ENCODE measurements at places on chromosomes 5 and 9.

DNA sequence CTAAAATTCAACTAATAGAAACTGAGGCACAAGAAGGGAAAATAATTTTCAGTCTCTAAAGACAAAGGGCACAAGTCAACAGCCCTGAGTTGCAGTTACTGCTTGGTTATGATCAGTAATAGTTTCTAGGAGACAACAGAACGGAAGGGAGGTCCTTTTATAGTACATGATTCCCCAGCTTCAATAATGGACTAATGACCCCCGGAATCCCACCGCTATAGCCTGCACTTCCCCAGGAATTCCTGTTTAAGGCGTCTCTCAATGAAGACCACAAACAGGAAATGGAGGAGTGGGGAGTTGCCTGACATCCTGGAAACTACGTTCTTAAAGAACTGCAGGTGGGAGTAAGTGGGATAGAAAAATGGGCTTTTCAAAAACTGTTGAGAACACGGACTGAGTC is 60.6 kb downstream of the DIAPH1 start:
- no peak for DNase-seq

GRCh38 chr5:172584638-172585037 is 56.4 kb upstream of the NEURL1B start:
- no peak for DNase-seq

GRCh38 chr9:116345393-116345792 is 191.8 kb downstream of the PAPPA start:
- no peak for DNase-seq

DNA sequence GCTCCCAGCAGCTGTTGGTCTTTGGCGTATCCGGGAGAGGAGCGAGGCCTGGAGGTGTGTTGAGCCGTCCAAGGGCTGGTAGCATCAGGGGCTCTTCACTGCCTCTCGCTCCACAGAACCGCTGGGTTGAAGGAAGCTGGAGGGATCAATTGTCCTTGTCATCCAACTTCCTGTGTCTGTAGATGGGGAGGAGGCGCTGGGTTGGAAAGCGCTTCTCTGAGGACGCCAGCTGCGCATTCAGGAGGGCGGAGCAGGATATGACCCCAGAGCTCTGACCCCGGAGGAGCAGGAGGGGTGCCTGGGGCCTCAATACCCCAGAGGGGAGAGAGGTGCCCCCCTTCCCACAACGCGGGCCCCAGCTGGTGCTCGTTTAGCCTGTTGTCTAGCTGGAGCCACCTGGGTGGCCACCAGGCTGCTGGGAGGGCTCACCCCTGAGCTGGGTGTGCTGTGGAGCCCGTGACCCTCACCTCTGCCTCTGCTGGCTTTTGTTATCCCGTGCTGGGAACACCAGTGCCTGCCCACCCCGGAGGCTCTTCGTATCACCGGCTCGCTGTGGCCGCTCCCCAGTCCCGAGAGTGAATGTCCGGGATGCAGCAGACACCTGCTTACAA is 2.0 kb upstream of the DBH start:
- no peak for DNase-seq

DNA sequence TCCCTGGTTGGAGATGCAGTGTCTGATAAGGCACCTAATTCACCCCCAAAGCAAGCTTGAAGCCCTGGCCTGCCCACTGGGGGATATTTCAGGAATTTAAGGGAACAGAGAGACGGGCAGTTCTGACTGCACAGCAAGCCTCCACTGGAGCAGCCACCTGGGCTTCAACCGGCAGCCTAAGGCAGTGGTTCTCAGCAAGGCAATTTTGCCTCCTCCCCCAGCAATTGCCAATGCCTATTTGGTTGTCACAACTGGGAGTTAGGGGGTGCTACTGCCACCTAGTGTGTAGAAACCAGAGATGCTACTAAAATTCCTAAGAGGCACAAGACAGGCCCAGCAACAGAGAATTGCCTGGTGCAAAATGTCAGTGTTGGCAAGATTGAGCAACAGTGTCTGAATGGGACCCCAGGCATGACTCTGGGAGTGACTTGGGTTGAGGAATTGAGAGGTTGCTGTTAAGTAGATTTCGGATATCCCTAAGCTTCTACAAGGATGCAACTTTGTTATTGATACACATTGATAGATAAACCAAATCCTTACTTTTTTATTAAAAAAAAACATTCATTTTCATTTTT is 58.7 kb upstream of the CTSL start:
- no peak for DNase-seq

DNA sequence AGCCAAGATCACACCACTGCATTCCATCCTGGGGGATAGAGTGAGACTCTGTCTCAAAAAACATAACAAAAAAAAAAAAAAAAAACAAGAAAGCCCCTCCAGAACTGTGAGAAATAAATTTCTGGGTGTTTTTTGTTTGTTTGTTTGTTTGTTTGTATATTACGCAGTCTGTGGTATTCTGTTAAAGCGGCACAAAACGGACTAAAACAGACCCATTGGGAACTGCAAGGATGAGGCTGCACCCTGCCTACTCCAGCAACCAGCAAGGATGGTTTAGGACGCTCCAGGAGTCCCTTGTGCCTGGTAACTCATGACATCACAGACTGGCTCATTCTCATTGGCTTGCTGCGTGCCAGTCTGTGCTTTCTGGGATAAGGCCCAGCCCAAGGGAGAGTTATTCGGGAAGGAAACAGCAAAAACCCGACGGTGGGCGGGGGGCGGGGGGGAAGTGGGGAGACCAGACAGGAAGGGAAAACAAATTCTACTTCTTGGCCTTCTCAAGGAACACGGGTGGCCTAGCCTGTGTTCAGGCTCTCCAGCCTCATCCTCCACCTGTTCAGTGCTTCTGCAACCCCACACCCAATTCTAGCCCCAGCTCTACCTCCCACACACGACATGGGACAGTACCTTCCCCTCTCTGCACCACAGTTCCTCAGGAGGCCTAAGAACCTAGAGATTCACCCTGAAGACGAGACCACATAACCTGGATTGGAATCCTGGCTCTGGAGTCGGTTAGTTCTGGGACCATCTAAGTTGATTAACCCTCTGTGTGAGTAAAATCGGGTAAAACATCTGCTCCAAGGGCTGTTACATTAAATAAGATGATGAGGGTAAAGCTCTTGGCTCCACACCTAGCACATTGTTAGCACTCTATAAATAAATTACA is 2.8 kb downstream of the CD74 start:
- DNase-seq = no peak

DNA sequence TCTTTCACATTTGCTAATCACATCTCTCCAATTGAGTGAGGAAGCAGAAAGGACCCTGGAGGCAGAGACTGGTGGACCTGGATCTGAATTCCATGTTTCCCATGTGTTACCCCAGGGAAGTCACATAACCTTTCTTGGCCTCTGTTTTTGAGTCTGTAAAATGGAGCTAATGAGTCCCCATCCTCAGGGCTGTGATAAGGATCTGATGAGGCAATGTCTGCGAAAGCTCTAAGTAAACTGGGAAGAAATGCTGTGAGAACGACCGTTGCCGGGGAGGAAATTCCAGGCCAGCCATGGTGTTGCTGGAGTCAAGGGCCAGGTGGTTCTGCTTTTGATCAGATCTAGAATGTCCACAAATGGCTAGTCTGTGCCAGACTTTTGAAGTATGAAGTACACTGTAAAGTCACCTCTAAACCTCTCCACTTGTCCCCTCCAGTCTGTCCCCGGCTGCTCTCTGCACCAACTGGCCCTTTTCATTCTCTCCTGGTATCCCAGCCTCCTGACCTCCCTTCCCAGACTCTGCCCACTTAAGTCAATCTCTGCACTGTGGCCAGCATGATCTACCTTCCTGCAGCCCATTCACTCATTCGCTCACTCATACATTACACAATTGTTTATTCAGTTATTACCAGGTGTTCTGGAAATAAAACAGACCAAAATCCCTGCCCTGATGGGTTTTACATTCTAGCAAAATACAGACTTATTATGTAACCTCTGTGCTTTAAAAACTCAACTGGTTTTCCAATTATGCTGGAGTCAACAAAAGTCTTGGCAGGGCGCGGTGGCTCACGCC is 32.5 kb upstream of the N4BP3 start:
- no peak for DNase-seq

DNA sequence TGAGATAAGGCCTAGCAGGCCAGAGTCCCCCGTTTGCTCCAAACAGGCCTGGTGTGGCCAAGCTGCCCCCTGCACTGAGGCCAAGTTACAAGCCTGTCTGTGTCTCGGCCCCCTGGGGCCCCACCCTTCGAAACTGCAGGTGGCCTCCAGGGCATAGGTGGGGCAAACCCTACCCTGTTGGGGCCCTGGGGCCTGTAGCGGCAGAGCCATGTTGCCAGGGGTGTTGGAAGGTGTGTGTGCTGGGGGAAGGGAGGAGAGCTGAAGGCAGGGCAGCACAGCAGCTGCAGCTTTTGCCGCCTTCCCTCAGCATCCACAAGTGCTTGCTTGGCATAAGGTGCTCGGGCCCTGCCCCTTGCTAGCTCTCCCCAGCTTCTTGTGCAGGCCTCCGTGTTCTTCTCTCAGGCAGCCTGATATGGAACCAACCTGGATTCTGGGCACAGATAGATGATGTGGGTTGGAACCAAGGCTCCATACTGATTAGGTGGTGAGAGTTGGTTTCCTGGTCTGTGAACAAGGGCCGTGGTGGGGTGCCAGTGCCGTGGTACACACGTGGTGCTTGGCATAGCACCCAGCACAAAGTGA is 12.7 kb downstream of the IRF1 start:
- DNase-seq = no peak

DNA sequence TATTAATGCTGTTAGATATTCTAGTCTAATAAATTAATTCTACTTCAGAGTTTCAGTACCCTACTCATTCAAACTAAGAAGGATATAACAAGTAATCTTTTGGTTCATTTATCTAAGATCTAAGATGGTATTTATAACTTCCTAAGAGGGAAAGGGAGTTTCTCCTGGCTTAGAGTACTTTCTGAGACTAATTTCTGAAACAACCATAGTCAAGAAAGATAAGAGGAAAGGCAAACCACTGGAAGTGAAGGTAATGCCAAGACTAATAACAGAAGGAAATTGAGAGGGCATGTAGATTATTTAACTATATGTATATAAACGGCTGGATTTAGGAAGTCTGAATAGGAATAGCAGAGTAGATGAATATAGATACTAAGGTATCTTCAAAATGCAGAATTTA is 112.4 kb upstream of the ACOT12 start:
- no peak for DNase-seq

DNA sequence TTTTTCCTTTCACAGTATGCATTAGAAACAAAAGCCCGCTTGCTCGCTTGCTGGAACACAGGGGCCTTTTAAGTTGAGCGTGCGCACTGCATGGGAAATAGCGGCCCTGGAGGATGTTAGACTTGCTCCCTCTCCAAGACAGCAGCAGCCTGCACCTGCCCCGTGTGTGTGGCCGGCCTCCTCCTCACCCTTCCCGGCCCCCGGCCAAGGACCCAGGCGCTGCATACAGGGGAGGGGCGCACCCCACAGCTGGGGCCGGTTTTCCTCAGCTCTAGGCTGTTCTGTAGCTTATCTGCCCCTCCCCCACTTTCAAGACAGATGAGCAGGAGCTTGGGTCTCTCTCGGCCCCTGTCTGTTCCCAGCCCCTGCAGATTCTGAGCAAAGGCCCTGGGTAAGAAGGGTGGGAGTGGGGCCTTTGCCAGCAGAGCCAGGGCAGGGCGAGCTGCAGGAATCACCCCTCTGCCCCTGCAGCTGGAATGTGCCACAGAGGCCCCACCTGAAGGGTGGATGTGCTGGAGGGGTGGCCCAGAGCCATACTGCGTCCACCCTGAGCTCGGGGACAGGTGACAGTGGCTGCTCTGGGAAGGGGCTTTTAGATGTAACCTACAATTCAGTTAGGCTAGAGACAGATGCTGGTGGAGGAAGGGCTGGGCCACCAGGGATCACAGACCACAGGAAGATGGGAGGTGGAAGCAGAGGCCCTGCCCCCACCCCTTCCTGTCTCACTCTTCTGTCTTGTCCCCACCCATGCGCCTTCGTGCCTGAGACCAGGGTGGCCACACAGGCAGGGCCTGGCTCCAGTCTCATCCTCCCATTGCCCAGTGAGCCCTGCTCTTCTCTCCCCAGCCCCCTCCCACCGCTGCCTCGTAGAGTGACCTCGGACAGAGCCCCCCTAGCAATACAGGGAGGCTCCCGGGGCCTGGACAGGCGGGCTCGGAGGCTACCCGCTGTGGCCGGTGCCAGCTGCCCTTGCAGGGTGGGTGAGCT is 132.4 kb downstream of the DAB2IP start:
- no peak for DNase-seq

DNA sequence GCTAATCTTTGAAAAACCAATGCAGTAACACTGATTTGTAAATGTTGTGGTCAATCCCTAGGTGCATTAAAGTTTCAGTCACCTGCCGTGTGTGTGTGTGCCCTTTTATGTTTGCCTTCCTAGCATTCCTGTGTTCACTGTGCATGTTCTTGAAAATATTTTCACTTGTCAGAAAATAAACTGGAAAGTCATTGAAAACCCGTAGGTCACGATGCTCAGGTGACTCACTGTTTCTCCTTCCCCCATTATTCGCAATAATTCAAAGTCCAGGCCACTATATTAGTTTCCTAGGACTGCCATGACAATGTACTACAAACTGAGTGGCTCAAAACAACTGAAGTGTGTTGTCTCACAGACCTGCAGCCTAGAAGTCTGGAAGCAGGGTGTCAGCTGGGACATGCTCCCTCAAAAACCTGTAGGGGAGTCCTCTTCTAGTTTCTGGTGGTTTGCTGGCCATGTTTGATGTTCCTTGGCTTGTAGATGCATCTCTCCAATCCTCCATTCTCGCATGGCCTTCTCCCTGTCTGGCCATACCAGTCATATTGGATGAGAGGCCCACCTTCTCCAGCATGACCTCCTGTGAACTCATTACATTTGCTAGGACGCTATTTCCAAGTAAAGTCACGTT is 29.3 kb downstream of the MARVELD2 start:
- DNase-seq = no peak

DNA sequence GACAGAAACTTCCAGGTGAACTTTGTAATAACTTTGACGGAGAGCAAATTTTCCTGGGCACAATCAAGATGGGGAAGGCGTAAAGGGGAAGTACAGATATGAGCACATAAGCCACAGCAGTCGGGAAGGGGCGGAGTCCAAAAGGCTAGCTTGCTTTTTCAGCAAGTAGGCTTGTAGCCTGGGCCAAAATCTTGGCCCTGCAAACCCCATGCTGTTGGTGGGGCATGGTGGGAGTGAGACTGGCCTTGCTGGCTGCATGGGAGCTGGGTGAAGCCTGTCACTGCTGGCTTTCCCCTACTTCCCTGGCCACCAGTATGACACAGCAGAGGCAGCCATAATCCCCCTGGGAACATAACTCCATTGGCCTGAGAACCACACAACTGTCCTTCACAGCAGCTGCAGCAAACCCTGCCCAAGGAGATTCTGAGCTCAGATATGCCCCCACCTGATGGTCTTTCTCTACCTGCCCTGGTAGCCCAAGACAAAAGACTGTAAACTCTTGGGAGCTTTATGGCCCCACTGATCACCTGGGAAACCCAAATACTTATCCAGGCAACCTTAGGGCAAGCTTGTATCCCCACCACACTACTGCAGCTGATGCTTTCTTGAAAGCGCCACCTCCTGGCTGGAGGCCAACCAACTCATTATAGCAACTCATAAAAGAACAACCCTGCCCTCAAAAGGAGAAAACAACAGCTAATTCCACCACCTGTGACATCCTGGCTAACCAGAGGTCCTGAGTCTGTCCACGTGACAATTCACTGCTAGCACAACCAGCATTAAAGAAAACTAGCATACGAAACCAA is 24.0 kb downstream of the DCTN4 start:
- no peak for DNase-seq

- no peak for DNase-seq
Observed at GRCh38 chr9:92292338-92293074, 991 bp downstream of the IARS1 start.

Data from activated CD8-positive, alpha-beta memory T cell treated with anti-CD3 and anti-CD28 coated beads for 48 hours (primary cell).